ENCODE measurements at places on chromosomes 2 and 18.

- DNase-seq = peak; percentile 64
Measured at GRCh38 chr2:128374711-128375413, 56.2 kb upstream of the HS6ST1 start.

DNA sequence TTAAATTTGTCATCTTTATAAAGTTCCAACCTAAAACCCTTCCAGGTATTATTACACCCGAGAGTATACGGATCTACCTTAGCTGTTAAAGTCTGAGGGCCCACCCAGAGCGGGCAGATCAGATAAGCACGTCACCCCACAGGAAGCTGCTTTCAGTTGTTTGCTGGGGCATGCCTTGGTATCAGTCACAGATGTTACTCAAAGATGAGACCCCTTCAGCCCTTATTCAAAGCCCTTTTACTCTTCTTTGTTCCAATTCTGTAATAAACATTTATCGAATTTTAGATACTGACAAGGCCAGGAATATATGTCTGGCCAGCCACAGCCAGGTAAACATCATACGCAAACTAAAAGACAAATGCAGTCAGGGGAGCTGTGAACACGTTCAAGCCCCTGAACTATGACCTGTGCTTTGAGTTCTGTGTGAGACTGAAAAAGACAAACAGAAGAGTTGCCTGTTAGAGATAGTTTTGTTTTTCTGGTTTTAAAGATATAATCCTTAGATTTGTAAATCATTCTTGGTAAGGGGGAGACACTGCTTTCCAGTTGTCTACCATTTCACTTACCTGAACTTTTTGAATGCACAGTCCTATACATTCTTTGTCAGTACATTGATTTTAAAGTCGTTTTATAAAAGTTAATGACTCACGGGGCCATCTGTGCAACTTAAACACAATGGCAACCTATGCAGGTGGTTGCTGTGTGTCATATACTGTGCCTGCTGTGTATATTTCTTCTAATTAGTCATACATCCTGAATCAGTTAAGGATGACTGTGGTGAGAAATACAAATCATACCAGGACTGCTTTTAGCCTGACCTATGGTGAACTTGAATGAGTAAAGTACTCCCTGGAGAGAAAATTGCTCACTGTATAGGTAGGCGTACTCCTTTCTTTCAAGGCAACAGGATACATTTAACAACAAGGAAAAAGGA lies 100.5 kb upstream of the ITPRID2 start:
- DNase-seq = no peak

DNA sequence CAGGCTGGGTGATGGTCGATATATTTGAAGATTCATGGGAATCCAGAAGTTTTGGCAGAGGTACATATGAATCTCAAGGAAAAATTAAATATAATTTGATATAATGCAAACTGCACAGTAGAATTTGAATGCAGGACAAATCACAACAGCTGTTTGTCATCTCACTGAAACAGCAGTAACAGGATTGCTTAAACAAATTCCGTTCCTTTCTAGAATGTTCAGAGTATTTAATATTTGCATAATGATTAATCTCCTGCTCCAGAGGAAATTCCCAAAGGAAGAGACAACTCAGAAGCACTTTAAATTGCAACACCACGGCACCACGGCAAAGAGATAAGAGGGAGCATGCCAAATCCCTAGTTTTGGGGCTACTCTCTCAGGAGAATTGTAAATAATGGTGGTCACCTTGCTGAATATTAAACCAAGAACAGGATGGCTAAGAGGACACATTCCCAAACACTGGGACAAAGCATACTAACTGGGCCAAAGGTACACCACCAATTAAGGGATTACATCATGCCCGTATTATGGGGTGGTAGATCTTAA lies 67.8 kb upstream of the MAP4K3 start:
- no peak for DNase-seq

GRCh38 chr18:36912887-36913286 lies 84.0 kb downstream of the KIAA1328 start:
- DNase-seq = no peak

- DNase-seq = peak; percentile 77
Measured at GRCh38 chr18:70464343-70465114, 175.7 kb downstream of the SOCS6 start.

DNA sequence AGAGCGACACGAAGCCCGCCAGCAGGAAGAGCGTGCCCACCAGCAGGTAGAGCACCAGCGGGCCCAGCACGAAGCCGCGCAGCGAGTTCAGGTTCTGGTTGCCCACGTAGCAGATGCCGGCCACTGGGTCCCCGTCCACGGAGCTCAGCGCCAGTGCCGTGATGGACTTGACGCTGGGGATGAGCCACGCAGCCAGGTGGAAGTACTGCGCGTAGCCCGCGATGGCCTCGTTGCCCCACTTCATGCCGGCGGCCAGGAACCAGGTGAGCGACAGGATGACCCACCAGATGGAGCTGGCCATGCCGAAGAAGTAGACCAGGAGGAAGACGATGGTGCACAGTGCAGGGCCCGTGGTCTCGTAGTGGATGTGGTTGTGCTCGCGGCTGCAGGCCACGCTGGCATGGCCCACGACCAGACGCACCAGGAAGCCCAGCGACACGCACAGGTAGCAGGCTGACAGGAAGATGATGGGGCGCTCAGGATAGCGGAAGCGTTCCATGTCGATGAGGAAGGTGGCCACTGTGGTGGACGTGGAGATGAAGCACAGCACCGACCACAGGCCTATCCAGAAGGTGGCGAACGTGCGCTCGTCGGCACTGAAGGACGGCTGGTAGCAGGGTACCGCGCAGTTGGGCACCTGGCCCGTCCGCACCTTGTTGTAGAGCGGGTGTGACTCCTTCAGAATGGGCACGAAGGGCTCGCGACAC lies 2.1 kb downstream of the FZD5 start:
- peak; percentile 68 for DNase-seq

- DNase-seq = no peak
Measured at GRCh38 chr2:77552956-77553355, 30.8 kb upstream of the LRRTM4 start.

DNA sequence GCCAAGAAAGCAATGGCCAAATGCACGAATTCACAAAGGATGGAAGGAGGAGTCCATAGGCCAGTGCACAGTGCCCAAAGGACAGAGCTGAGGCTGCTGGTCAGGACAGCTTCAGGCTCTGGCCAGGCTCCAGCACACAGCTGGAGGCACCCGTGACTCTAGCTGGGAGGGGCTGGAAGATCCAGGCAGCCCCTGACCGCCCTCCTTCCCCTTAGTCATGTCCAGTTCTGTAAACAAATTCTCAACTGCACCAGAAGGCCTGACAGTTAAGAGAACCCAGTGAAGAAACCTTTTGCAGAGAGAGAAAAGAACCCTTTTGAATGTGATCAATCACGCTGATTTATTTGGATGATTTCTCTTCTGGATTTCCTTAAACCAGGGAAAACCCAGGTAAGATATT lies 7.7 kb upstream of the YWHAQ start:
- DNase-seq = peak; percentile 89

- DNase-seq = no peak
Measured at GRCh38 chr2:75577280-75577679, 16.5 kb upstream of the EVA1A start.

- DNase-seq = no peak
Measured at GRCh38 chr18:50721451-50722120, 98.2 kb downstream of the MRO start.

GRCh38 chr18:52850031-52850560 lies 510.1 kb downstream of the DCC start:
- no peak for DNase-seq

- DNase-seq = no peak
Measured at GRCh38 chr2:207202645-207203044, 36.9 kb upstream of the KLF7 start.

- no peak for DNase-seq
Measured at GRCh38 chr18:2898186-2898640, 51.4 kb downstream of the EMILIN2 start.

DNA sequence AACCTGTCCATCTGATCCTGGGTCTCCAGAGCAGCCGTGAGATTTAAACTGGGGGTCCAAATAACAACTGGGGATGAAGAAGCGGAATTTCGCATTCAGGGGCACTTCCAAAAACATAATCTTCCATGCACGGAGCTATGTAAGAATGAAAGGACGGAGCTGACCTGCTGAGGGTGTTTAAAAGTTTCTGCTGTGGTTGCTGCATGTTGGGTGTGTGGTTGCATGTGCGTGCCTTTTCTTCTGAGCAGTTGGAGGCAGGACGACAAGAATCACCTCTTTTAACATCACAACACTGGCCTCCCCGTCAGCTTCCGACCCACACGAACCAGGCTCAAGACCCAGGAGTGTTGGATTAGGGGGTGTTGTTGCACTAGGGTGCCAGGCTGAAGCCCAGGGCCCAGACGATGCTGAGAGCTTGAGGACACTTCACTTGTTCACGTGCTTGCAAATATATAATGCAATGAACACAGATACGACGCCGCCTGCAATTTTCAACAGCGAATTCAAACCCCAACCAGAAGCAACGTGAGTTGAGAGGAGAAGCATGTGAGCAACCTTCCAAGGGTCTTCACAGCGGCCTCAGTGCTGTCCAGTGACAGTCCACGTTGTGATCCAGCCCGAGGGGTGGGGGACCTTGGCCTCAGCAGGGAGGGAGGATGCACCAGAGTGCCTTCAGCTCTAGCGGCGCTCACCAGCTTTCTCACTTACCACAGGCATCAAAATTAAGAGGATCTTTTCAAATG lies 76.0 kb upstream of the SALL3 start:
- DNase-seq = no peak

DNA sequence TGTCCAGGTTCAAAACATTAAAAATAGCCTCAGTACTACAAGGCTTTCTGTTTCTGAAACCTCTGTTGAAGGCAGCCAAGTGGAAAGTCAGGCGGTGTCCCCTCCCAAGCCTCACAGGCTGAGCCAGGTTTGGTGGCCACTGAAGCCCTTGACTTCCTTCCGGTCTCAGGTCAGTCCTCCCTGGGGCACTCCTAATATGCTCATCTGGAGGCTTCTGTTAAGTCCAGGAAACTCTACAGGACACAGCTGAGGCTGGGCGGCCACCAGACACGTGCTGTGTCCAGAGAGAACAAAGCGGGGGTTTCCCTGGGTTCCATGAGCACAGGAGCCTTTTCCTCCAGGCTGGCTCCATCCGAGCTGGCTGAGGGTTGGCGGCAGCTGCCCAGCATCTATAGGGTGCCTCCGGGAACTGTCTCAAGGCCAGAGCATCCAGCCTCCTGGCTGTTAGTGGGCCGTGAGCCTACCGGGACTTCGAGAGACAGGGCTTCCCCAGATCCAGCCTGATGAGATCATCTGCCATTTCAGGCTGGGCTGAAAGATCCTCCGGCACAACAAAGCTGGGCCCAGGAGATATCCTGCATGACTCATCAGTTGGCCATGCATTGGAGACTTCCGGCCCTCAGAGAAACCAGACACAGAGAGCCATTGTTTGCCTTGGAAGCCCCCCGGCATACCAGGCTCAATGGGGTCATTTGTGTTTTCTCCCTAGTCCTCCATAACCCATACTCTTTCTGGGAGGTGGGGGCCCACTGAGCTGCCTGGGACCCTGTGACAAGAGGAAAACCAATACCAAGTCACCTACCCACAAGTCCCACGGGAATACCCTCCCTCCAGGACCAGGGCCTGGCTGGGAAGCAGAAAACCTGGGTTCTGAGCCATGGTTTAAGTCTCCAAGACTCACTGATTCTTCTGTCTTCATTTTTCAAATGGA lies 71.7 kb downstream of the HS1BP3 start:
- DNase-seq = peak; percentile 92

DNA sequence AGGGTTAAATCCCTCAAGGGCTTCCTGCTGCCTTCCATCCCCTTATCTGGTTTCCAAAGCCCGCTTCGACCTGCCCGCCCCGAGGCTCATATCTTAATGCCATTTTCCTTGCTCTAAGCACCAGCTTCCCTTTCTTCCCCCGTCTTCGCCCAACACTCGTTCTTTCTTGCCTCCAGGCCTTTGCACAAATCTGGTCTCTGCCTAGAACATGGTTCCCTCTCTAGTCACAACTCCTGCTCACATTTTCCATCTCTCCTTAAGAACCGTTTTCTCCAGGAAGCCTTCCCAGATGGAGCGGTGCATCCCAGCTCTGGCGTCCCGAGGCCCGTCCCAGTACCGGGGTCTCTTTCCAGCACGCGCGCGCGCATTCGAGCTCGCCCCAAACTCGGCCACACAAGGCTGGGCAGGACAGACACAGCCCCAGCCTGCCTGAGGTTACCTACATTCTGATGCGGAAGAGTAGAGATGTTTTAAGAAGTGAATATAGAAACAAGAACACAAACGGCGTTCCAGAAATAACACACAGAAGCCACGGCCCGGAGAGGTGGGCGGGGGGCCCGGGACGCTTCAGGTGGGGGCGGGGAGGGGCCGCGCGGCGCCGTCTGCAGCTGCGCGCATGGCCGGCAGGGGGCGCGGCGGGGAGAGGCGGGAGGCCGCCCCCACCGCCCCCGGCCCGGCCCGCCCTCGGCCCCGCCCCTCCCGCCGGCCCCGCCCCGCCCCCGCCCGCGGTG lies at the start of gene DGKD:
Gene DGKD, plus strand, starts transcription at position 726 of the 731 bp plus-strand sequence. CDS start 25 bp downstream, outside the sequence.
- no peak for DNase-seq
